ENCODE measurements at places on chromosomes 7 and 10.

GRCh38 chr10:59799421-59799820 is 46.2 kb upstream of the MRLN start:
- no peak for DNase-seq

- no peak for DNase-seq
Measured at GRCh38 chr10:33046792-33047191, 88.8 kb upstream of the ITGB1 start.

DNA sequence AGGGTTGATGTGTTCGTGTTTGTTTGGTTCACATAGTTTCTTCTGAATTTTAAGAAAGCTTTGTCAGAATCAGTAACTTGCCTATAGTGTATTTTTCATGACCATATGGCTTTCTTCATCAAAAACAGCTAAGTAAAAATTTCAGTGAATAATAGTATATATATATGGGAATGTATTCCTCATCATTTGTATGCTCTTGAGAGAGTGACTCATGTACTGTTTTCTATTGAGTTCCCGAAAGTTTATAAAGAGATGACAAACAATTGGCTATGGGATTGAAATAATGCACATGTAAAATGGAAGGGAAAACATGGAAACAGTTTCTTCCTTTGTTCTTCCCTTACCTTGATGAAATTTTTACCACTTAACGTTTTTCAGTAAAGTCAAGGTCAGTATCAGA is 56.4 kb downstream of the KAT6B start:
- no peak for DNase-seq

GRCh38 chr7:79293655-79294142 is 159.8 kb downstream of the MAGI2 start:
- DNase-seq, result no peak

DNA sequence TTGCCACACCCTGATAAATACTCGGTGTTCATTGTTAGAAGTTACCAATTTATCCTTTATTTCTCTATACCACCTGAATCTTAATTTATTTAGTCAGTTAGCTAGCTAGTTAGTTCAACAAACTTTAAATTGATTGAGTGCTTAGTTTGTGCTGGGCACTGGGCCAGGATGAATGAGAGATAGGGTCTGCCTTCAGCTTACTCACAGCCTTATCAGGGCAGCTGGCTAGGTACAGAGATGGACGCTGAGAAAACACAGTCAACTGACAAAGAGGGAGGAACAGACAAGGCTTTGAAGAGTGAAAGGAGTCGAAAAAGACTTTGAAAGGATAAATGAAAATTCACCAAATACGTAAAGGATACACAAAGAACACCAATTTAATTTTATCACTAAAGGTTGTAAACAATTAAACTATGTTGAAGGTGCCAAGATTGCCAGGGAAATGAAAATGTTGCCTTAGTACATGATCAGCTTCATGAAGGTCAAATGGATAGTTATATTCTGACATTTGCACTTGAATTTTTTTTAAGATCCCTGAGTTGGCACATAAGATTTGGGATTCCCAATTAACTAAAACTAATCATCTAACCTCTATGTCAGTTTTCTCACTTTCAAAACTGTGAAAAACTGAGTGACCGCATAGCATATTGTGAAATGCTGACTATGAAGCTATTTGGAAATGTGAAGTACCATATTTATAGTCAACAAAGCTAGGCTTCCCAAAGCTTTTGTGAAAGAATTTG is 2.1 kb downstream of the CAV2 start:
- no peak for DNase-seq

- no peak for DNase-seq
Measured at GRCh38 chr7:140635816-140636215, 4.8 kb downstream of the DENND2A start.

GRCh38 chr7:143376396-143376795 is 4.7 kb upstream of the ZYX start:
- DNase-seq, result no peak

GRCh38 chr7:105141068-105141467 is 127.1 kb downstream of the KMT2E start:
- no peak for DNase-seq

- DNase-seq, result no peak
Measured at GRCh38 chr10:76302481-76302880, 871.1 kb downstream of the LRMDA start.
